Stimulated activated CD8-positive, alpha-beta memory T cell treated with anti-CD3 and anti-CD28 coated beads, Interleukin-12 subunit alpha, Interleukin-12 subunit beta, amount 100 ng/mL, for 1 hour (primary cell): ENCODE measurements at places on chromosomes 3 and 15.

DNA sequence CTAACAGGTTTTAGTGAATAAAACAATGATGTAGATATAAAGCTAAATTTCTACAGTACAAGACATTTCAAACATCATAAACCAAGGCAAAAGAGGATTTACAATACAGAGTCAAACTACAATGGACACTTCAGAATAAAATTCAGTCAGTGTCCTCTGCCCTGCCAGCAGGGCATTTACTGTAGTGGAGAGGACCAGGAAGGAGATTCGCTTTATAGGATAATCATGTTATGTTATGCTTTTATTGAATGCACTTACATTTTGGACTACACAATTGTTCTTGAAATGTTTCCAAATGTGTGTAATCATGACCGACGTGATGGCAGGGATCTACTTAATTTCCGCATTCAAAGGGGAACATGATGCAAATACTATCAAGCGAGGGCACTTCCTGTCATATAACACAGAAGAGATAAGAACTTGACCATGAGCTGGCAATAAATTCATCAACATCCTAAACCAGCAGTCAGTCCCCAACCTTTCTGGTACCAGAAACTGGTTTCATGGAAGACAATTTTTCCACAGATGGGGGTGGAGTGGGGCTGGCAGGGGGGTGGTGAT lies 925.6 kb downstream of the FHIT start:
- DNase-seq = no peak

GRCh38 chr3:128483657-128484403 lies 9.2 kb downstream of the GATA2 start:
- no peak for DNase-seq

- DNase-seq = peak; percentile 8
Observed at GRCh38 chr3:87350367-87351199, 74.2 kb upstream of the POU1F1 start.

DNA sequence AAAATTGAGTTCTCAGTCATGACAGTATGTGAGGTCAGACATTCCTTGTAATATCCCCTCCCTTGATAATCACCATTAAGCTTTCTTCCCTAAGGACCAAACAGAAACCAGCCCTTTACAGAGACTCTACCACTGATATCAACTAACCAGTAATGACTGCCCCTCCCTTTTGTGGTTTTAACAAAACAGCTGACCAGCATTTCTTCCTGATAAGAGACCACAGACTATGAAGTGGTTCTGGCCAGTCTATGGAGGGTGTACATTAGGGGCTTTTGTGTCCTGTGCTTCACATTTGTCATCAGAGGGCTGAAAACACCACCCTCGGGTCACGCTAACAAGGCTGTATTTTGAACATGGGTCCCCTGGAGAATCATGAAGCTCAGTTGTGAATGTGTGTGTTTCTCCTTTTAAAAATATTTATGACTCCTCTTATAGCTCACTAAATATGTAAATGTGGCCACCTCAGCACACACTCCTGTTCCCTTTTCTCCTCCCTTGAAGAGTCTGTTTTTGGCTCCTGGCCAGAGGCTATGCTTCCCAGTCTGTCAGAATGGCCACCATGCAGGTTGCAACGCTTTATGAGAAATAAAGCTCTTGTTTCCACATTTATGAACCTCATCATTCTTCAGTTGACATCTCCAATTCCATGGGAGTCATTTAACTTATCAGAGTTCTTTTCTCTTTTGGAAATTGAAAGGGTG lies 239.3 kb downstream of the CPNE4 start:
- DNase-seq = no peak

DNA sequence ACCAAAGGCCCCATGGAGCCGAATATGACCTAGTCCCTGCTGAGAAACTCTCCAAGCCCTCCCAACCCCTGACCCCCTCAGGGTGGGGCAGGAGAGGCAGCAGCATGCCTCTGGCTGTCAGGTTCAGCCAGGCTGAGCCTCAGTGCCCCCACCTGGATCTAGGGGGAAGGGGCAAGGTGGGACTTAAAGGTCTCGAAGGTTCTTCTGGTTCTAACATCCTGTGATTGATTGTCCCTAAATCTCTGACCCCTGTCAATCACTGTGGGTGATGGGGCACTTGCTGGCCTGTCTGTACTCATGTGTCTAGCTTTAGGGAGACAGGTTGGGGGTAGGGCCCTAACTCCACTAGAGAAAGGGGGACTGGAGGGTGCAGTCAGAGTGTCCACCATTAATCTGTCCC lies 13.8 kb downstream of the NBEAL2 start:
- no peak for DNase-seq

DNA sequence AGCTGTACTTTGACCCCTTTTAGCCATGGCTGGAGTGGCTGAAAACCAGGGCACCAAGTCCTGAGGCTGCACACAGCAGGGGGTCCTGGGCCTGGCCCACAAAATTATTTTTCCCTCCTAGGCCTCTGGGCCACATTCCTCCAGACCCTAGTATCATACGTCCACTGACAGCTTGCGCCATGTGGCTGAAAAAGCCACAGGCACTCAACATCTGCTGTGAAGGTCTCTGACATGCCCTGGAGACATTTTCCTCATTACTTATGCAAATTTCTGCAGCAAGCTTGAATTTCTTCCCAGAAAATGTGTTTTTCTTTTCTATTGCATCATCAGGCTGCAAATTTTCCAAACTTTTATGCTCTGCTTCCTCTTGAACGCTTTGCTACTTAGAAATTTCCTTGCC lies 239.0 kb downstream of the SQOR start:
- no peak for DNase-seq

GRCh38 chr3:45440562-45440961 lies 52.2 kb downstream of the LARS2 start:
- no peak for DNase-seq
